ENCODE measurements at places on chromosomes 2 and 18.

DNA sequence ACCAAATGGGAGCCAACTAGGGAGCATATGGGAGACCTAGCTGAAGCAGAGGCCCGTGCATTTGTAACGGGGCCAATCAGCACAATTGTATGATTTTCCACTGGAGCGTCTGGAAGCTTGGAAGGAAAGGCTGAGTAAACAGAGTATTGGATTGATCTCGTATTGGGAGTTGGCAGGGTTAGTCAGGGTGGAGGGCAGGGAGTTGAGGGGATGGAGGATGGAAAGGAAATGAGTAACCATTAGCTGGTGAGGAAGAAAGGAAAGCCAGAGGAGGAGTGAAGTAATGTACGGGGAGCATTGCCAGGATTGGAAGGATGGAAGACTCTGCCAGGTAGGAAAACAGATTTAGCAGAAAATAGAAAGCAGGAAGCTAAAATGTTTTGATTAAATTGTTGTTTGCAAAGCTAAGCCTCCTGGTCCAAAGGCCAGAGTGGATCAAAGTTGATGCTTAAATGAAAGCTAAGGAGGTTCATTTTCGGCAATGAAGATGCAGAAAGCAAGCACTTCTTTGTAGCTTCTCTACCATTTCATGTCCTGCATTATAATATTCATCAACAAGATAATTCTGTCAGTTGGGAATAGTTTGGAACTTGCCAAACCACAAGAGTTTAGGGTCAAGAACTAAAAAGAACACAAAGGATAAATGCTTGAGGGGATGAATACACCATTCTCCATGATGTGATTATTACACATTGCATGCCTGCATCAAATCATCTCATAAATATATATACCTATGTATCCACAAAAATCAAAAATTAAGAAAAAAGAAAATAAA is 75.6 kb upstream of the TTN start:
- no peak for DNase-seq
- no peaks in the 10 kb centered on the region for H3K4me1 ChIP-seq
- no peaks in the 10 kb centered on the region for H3K36me3 ChIP-seq
- peaks cover 7% of the 10 kb centered on the region for H3K27me3 ChIP-seq

DNA sequence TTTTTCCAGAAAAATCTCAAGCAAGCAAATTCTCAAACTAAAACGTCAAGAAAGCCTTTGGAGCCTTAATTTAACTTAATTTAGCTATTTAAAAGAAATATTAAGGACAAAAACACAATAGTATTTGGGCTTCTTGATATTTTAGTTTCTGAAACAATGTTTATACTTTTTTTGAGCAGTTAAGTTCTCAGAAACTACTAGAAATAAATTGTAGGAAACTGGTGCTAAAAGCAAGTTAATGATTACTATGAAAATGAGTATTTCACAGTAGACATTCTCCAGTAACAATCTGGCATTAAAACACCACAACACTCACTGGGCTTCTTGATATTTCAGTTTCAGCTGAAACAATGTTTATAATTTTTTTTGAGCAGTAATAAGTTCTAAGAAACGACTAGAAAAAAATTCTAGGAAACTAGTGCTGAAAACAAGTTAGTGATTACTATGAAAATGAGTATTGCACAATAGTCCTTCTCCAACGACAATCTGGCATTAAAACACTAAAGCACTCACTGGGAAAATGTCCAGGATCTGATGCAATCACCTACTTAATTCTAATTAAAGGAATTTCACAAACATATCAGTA is 45.1 kb downstream of the TRAK2 start:
- H3K27me3 ChIP-seq: no peaks in the 10 kb centered on the region
- peak overlapping the region; percentile 24 for H3K27ac ChIP-seq
- DNase-seq: no peak

DNA sequence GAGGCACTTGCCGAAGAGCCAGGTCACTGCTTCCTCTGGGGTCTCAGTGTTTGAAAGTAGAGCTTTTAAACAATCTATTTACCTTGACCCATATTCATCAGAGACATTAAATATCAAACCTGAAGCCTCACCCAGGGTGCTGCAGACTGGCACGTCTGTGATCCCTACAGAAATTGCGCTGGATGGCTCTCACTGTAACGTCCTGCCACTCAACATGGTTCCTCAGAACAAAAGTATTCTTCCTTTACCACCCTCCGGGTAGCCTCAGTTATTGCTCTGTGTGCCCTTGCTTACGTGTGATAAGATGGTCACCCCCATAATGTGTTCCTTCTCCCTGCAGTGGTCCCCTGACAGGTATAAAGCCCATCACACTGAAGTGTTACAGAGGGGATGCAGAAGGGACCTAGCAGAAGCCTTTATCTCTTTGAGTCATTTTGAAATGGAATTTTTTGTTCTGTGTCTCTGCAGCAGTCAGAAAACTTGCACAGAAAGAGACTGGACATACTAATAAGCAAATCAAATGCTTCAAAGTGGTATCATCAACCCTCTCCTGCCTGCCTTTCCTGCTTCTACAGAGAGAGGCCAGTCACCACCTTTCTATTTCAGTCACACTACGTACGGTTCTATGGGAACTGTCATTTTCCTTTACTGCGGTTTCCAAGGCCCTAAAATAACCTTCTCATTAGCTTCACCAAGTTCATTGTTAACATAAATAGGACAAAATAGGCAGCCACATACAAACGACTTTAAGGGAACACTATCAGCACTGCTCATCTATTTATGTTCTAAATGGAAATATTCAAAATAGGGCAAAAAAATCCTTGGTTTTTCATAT is 86.8 kb downstream of the METTL8 start:
- peak overlapping the region; percentile 73 for H3K27ac ChIP-seq
- H3K27me3 ChIP-seq: no peaks in the 10 kb centered on the region
- no peak overlapping the region for H3K4me3 ChIP-seq
- no peak for DNase-seq
- peaks cover 19% of the 10 kb centered on the region for H3K4me1 ChIP-seq
- H3K36me3 ChIP-seq: no peaks in the 10 kb centered on the region

DNA sequence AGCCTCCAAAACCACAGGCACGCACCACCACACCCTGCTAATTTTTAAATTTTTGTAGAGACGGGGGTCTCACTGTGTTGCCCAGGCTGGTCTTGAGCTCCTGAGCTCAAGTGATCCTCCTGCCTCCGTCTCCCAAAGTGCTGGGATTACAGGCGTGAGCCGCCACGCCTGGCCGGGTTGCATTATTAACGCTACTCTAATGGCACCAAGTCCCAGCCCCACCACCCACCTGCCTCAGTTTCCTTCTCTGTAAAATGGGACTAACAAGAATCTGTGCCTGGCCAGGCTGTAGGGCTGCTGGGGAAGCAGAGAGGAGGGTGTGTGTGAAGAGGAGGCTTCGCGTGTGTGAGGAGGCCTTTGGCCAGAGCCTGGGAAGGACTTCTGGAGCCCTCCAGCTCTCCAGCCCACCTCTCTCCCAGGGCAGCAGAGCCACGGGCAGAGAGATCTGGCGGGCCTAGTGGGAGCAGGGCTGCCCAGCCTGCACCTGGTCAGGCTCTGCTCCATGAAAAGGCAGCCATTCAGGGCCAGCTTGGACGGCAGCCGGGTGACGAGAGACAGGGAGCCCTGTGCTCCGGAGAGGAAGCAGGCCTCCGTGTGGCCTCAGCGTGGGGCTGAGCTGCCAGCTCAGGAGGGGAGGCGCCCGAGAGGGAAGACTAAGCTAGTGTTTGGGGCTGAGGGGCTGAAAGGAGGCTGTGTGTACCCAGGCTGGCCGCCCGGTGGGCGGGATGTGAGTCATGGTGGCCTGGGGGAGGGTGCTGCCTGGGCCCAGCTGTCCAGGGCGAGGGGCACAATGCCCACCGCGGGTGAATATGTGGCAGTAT is 7.4 kb upstream of the B3GNT7 start:
- peaks cover 3% of the 10 kb centered on the region for H3K36me3 ChIP-seq
- H3K4me3 ChIP-seq: no peak overlapping the region
- H3K27ac ChIP-seq: peak overlapping the region; percentile 65

DNA sequence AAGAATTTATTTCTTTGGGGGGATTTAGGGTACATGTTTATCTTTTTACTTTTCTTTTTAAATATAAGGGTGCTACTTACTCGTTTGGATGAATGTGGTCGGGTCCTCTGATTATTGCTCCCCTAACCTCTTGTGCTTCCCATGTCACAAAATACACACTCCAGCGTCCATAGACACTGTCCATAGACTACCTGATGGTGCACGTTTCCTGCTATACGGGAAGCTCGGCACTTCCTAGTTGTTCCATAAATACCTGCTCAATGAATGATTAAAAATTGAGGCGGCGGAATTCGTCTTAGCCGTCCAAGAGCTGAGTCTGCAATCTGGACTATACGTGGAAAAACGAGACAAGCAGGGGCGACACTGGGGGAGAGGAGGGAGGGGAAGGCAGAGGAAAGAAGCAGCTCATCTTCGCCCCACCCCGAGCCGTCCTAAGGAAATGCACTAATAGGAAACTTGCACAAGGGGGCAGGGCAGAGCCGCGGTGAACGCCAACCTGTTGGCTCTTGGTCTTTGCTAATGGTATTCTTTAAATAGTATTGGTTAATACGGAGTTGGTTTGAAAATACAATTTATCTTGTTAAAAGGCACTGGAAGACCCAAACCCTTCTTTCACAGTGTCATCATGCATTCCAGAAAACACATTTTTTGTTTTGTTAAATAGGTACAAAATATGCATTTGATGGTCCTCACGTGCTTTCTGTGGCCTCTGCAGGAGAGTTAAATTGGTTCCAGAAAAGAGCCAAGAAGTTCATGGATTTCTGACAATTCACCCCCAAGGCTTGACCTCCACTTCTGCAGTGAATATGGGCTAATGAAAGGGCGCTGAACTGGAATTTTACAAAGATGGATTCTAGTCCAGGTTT is 73.0 kb upstream of the KCTD1 start:
- no peaks in the 10 kb centered on the region for H3K4me1 ChIP-seq
- H3K27me3 ChIP-seq: no peaks in the 10 kb centered on the region
- H3K4me3 ChIP-seq: no peak overlapping the region
- DNase-seq: no peak

- H3K4me3 ChIP-seq: peak overlapping the region; percentile 86
- H3K36me3 ChIP-seq: peaks cover 3% of the 10 kb centered on the region
- peaks cover 32% of the 10 kb centered on the region for H3K4me1 ChIP-seq
- H3K27ac ChIP-seq: peak overlapping the region; percentile 98
- H3K27me3 ChIP-seq: peaks cover 5% of the 10 kb centered on the region
These were observed 606 bp downstream of the AGBL5 start for GRCh38 chr2:27051902-27052645.
